ENCODE measurements at places on chromosomes 13 and 19.

DNA sequence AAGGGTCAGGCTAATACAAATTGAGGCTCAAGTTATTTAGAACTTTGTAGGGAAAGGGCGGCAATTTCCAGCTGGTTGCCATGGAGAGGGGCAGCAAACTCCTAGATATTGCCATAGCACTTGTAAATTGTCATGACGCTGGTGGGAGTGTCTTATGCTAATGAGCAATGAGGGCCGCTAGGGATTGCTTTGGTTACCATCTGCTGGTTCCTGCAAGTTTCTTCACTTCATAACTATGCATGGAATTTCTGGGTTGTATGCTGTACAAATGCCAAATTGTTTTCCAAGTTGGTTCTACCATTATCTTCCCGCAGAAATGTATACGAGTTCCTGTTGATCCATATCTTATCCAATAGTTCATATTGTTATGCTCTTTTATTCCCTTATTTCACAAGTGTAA lies 1339.4 kb downstream of the EFNB2 start:
- DNase-seq, result no peak

DNA sequence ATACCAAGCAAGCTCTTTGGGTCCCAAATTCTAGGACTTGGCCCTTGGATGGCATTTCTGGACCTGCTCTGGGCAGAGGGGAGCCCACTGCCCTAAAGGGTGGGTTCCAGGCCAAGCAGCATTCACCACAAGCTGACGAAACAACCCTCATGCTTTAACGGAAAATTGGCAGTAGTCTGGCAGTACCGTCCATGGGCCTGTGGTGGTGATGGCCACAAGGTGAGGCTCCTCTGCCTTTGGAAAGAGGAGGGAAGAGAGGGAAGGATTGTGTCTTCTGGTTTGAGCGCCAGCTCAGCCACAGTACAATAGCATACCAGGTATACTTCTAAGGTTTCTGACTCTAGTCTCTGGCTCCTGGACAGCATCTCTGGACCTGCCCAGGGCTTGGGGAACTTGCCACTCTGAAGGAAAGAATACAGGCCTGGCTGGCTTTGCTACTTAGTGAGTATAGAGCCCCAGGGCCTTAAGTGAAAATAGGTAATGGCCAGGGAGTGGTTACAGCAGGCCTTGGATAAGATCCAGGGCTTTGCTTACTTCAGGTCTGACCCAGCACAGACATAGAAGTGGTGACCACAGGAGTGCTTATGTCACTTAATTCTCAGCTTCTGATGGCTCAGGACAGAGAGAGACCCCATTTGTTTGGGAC lies 595.5 kb downstream of the LMO7 start:
- DNase-seq, result no peak

GRCh38 chr13:49859560-49859959 lies 67.1 kb upstream of the KPNA3 start:
- no peak for DNase-seq

DNA sequence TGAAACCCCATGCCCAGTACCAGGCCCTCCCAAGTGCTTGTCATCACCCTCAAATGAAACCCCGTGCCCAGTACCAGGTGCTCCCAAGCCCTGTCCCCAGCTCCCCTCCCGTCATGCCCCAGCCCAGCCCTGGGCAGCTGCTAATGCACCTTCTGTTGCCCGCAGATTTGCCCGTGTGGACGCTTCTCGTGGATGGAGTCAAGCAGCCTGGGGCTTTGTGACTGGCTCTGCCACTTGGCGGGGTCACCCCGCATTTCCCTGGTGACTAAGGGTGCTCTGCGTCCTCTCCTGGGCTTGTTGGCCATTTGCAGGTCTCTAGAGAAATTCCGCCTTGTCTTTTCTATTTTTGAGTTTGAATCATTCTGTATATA lies 82.7 kb downstream of the ATP11A start:
- no peak for DNase-seq

Measured in NAMALWA (cell line).